Activated CD4-positive, alpha-beta T cell treated with anti-CD3 and anti-CD28 coated beads, Interleukin-2, amount 50 U/mL, for 16 hours (primary cell): ENCODE measurements at places on chromosomes 2 and 18.

- peak; percentile 78 for DNase-seq
These were observed 361.2 kb upstream of the GALNT5 start for GRCh38 chr2:156896294-156896693.

DNA sequence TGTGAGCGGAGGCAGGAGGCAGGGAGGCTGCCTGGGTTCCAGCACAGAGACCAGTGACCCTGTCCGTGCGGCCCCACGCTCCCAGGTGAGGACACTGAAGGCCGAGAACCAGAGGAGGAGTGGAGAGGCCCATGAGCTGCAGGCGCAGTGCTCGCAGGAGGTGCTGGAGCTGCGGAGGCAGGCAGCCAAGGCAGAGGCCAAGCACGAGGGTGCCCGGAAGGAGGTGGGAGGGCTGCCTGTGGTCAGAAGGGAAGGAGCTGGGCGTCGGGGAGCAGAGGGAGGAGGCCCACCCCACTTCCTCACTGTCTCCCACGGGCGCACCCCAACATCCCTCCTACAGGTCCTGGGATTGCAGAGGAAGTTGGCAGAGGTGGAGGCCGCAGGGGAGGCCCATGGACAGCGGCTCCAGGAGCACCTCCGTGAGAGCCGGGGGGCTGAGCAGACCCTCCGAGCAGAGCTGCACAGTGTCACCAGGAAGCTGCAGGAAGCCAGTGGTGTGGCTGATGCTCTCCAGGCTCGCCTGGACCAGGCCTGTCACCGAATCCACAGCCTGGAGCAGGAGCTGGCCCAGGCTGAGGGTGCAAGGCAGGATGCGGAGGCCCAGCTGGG is 33.0 kb upstream of the SNED1 start:
- DNase-seq: no peak

GRCh38 chr2:119290859-119291587 is 67.4 kb downstream of the STEAP3 start:
- peak; percentile 63 for DNase-seq

GRCh38 chr2:207768866-207769596 is 675 bp downstream of the FZD5 start:
- DNase-seq: no peak

DNA sequence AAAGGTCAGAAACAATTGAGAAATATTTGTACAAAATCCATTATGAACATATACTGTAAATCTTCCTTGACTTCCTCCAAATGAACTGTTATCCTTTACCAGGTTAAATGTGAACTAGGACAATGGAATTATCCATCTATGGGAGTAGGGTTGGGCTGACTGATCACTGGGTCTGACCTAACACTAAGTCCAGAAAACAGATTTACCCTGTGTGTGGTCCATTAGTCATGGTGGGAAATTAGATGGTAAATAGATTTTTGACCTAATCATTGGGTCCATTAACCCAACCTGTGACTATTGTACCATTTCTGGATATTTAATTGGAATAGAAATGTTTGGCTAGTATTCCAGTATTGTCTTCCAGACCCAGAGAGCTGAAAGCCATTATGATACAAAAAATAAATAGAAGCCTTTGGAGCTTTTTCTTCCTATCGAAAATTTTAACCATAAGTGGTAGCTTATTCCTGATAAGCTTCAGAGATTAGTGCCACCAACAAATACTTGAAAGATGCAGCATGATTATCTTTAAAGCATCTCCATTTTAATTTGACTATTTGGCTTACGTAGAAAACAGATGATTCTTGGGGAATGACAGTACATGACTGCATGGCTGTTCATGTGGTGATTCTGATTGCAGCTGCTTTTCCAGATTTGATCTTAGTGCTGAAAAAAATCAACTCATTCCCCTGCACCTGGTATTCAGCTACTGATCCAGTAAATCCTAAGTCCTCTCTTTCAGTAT is 703.2 kb upstream of the FSHR start:
- no peak for DNase-seq

- peak; percentile 23 for DNase-seq
These were observed 466.0 kb downstream of the PTH2R start for GRCh38 chr2:208872591-208872990.

GRCh38 chr2:119082821-119083400 is 75.6 kb downstream of the C1QL2 start:
- no peak for DNase-seq

- DNase-seq: no peak
These were observed 23.9 kb downstream of the ACKR3 start for GRCh38 chr2:236593531-236593930.

- no peak for DNase-seq
These were observed 159.7 kb downstream of the NAPG start for GRCh38 chr18:10685484-10685883.

GRCh38 chr2:96124406-96125265 is 8.3 kb upstream of the ADRA2B start:
- DNase-seq: no peak
